ENCODE measurements at places on chromosomes 16 and 17.
A peak's percentile ranks its signal among the peaks of the same experiment; 100 is the strongest.

DNA sequence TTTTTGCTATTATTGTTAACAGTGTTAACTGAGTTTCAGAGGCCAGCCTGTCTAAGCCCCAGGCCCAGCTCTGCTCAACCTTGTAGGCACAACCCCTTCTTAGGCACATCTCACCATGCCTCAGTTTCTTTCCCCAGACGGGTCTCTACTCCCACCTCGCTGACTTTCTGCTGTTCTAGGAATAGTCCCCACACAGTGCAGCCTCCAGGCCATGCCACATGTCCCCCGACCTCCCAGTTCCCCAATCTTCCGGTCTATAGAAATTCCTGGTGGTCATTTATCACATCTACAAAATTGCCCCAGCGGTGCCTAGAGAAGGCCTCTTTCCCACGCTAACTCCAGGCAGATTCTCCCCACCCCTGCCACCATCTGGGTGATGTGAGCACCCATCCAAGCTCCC lies 34.8 kb downstream of the ADGRG5 start:
- no peak for DNase-seq

DNA sequence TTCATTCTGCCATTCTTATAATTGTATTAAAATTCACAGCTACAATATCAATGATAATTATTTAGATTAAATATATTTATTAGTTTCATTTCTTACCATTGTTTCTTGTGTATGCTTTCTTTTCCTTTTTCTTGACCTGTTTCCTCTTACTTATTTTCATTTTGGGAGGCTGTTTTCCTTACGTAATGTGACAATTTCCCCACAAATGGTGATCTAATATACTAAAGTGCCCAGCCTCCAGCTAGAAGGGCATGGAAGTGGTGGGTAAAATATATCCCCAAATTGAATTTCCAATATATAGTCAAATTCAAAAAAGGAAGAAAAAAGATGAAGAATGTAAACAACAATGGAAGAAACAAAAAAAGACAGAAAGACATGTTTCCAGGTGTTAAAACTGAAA lies 1.5 kb upstream of the ABCA6 start:
- no peak for DNase-seq

DNA sequence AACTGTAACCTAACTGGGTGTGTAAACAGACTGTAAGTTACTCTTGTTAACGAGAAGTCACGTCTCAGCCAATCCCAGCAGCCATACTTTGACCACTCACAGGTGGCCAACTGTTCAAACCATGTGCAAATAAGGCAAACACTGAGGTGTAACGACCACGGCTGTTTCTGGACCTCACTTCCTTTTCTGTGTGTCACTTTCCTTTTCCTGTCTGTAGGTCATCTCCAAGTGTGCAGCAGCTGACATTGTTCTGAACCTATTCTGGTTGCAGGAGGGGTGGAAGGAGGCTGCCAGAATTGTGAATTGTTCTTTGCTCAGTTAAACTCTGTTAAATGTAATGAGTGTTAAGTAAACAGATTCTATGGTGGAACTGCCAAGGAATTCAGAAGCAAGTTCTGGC lies 627.4 kb downstream of the KCNJ2 start:
- no peak for DNase-seq

DNA sequence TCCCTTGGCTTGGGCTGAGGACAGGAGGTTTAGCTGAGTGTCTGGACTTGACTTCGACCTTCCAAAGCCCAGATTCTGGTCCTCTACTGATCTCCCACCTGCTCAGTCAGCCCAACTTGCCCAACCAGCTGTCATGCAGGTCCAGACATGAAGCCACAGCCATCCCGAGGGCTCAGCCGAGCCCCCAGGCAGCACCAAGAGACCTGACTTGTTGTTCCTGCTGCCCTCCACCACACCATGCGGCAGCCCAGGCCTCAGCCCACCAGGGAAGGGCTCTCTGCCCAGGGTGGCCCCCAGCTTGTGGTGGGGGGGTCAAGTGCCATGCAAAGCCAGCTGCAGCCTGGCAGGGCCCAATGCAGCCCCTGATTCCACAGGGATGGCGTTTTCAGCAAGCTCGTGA lies 17.2 kb upstream of the CACNG4 start:
- no peak for DNase-seq

GRCh38 chr17:65531256-65532100 lies 30.0 kb downstream of the AXIN2 start:
- no peak for DNase-seq

DNA sequence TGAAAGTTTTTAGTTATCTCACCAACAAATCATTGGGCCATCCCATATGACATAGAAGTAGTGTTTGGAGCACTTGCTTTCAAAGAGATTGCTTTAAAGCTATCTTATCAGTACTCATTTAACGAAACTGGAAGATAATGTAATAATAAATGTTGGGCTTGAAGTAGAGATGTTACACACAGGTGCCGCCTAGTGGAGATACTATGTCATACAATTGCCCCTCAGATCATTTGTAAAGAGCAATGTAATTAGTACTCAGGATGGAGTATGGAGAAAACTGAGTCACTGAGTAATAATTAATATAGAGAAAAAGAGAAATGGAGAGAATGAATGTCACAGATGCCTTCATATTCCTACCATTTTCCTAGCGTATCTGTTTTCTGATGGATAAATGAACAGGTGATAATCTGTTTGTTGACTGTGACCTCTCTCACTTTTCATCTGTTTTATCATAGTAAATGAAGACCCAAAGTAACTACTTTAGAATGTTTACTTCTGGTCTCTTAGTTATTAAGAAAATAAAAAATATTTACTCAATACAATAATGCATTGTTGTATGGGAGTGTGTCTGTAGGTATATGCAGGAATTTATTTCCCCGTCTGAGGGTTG lies 80.4 kb downstream of the EFCAB5 start:
- peak; percentile 58 for DNase-seq

GRCh38 chr17:58233543-58233942 lies 4.8 kb upstream of the LPO start:
- no peak for DNase-seq

- no peak for DNase-seq
These were observed 86.6 kb downstream of the SNX11 start for GRCh38 chr17:48194097-48194550.

- DNase-seq: no peak
These were observed 775 bp downstream of the PRPSAP2 start for GRCh38 chr17:18858567-18859245.

DNA sequence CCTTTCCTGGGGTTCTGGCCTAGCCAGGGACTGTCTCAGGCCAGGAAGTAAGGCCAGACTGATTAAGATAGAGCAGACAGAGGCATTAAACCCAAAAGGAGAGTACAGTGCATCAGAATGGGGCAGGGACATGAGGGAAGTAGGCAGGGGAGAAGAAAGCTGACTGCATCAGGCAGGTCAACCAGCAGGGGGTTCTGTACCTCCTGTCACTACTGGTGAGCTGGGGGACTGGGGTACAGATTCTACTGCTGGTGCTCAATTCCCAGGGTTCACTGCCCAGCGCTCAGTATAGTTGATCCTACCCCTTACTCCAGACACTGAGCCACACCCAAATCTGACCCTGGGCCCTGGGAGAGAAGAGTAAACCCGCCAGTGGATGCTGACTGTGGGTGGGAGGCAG lies 12.9 kb upstream of the MTMR4 start:
- no peak for DNase-seq

- DNase-seq: no peak
These were observed 3.5 kb downstream of the DBNDD1 start for GRCh38 chr16:90015586-90016338.

DNA sequence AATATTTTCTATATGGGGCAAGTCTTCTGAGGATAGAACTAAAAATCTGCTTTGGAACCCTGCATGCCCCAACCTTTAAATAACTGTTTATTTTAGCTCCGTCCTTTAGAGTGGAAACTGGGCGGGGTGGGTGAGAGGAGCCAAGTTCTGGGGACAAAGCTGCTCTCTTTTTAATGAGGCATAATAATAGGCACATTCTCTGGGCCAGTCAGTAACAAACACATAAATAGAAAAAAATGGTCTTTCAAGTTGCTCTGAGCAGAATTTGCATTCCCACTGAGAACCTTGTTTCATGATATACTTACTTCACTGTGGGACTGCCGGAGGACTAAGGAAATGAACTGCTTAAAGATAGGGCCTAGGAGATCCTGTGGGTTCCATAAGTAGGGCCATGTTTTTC lies 51.5 kb downstream of the KNOP1 start:
- DNase-seq: no peak

DNA sequence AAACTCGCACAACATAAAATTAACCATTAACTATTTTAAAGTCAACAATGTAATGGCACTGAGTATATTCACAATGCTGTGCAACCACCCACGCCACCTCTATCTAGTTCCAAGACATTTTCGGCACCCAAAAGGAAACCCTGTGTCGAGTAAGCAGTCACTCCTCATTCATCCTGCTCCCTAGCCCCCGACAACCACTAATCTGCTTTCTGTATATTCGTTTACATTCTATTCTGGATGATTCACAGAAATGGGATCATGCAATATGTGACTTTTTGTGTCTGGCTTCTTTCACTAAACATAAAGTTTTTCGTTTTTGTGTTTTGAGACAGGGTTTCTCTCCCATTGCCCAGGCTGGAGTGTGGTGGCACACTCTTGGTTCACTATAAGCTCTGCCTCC lies 42.2 kb upstream of the HAPSTR1 start:
- no peak for DNase-seq

DNA sequence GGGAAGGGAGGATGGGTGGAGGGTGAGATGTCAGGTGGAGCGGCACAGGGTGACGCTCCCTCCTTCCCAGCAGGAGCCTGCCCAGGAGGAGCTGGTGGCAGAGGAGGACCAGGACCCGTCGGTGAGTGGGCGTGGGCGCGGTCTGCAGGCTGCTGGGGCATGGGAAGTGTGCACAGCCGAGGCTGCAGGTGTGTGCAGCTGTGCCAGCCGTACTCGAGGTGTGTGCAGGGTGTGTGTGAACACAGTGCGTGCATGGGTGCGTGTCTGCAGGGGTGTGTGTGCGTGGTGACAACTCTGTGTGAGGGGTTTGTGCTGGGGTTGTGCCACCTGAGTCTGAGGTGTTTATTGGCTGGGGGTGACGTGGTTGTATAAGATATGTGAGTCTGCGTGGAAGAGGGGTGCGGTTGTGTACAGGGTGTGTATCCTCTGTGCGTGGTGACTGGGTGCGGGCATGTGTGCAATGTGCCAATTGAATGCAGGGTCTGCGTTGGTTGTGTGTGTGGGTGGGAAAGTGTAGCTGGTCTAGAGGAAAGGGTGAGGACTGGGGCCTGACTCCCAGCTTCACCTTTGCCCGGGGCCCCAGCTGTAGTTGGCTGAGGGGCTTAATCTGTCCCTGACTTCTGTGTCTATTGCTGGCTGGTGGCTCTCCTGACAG lies 670 bp downstream of the TNFSF12 start:
- DNase-seq: peak; percentile 59

DNA sequence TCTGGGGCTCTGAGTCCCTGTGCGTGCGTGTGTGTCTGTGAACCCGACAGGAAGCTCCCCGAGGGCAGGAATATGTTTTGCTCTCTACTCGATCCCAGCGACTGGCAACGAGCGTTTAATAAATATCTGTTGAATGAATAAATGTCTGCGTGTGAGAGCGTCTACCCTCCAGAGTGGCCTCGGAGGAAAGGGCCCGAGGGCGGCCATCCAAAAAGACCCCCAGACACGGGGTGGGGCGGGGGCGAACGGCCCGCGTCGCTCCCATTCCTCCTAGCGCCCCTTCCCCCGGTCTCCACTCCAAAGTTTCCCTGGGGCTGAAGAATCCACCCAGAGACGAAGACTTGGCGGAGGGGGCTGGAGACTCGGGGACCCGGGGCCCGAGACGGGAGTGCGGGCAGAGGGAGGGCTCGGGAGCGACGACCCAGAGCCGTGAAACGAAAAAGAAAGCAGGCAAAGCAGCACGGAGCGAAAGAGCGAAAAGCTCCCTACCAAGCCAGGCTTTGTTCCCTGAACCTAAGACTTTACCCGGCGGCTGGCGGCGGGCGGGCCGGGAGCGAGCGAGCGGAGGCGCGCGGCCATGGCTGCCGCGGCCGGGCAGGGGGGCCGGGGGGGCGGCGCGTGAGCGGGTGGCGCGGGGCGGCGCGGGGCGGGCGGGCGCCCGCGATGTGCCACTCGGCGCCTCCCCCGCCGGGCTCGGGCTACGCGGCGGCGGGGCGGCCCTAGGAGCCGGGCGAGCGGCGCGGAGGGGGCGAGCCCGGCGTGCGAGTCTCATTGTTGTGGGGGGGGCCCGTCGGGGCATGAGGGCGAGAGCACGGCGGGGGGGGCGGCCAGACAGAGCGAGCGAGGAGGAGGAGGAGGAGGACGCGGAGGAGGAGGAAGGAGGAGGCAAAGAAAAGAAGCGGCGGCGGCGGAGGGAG lies at the start of gene MLLT6:
Gene MLLT6, plus strand, starts transcription at position 668 of the 917 bp plus-strand sequence. CDS start 360 bp downstream, outside the sequence.
- DNase-seq: peak; percentile 83

DNA sequence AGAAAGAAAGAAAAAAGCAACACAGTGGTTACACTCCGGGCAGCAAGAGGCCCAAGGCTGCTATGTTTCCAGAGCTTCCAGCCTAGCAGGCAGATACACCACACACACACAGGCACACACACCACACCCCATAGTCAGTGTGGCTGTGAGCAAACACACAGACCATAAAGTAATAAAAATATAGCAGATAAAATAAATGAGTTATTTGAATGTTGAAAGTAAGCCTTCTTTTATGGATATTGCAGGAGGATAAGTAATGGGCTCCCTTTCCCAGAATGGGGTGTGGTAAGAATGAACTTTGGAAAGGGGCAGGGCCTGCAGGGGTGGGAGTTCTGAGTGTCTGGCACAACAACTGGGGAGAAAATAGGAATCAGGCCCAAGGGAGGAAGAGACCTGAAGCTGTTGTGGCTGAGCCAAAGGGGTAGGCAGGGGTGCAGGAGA lies 4.8 kb upstream of the CDK5RAP3 start:
- DNase-seq: no peak

- DNase-seq: no peak
These were observed 353.3 kb downstream of the C16orf95 start for GRCh38 chr16:86963600-86964575.

DNA sequence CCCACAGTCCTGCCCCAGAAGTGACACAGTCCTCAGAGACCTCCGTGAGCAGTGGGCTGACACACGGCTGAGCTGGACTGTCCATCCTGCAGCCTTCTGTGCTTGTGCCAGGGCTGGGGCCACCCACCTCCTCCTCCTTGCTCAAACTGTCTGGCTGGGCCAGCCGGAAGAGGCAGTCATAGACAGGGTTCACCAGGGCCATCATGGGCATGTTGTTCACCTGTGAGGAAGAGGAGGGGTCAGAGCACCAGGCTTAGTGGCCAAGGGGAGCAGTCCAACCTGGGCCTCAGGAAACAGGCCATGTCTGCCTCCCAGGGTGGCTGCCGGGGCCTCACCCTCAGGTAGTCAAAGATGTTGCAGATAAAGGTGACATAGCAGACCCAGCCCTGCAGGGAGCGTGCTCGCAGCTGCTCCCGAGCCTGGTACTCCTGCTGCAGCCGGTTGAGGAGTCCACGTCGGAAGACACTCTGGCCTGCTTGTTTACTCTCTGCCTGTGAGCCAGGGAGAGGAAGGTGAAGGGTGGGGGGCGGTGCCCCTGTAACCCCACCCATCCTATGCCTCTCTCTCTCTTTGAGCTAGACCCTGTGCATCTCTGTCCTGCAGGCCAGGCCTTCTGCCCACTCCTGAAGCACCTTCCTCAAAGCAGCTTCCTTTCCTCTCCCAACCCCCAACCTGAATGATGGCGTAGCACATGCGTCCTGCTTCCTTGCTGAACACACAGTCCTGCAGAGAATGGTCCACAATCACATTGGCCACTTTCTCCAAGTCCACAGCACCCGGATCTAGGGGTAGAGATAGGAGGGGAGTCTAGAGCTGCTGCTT lies 3.4 kb downstream of the MIF4GD start:
- no peak for DNase-seq

- no peak for DNase-seq
These were observed 37.8 kb downstream of the MEAK7 start for GRCh38 chr16:84466692-84467091.
